Stimulated activated CD8-positive, alpha-beta memory T cell treated with anti-CD3 and anti-CD28 coated beads, Interleukin-15, amount 100 ng/mL, for 1 hour (primary cell): ENCODE measurements at places on chromosomes 3 and 15.
A peak's percentile ranks its signal among the peaks of the same experiment; 100 is the strongest.

DNA sequence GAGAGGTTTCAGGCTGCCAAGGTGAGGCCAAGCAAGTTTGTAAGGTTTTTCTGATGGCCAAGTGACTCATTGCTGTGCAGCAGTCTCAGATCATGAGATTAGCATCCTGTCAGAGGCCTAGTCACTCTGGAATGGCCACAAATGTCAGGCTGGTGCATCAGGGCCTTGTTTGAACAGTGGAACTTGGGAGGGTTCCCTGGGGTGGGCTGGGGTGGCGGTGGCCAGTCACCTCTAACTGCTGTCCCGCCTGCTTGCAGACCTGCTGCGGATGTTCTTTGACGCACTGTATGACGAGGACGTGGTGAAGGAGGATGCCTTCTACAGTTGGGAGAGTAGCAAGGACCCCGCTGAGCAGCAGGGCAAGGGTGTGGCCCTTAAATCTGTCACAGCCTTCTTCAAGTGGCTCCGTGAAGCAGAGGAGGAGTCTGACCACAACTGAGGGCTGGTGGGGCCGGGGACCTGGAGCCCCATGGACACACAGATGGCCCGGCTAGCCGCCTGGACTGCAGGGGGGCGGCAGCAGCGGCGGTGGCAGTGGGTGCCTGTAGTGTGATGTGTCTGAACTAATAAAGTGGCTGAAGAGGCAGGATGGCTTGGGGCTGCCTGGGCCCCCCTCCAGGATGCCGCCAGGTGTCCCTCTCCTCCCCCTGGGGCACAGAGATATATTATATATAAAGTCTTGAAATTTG is 2.8 kb upstream of the FAM131A start:
- DNase-seq, result no peak

DNA sequence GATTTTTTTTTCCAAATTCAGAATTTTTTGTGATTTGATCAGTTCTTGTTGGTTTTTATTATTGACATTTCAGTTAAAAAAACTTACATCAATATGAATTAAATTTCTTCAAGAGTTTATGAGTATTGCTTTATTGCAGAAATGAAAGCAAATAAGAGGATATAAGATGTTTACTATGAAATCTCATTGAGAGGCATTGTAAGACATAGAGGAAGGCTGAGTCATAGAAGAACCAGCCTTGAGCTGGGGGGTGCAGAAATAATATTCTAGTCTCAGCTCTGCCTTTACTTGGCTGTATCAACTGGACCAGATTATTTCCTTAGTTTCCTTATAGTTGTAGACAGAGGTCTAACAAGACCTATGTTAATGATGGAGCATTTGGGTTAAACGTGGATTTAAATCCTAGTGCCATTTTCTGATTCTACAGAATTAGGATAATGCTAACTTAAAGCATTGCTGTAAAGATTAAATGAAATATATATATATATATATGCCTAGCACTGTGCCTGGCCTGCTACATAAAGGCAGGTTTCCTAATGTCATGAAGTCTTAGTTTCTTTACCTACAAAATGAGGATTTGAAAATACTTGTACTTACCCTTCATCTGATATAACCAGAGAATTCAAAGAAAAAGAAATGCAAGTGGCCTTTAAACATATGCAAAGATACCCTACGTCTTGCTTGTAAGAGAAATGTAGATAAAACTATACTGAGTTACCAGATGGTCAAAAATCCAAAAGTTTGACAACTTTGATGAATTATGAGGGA is 7.3 kb downstream of the FAM98B start:
- DNase-seq, result no peak

DNA sequence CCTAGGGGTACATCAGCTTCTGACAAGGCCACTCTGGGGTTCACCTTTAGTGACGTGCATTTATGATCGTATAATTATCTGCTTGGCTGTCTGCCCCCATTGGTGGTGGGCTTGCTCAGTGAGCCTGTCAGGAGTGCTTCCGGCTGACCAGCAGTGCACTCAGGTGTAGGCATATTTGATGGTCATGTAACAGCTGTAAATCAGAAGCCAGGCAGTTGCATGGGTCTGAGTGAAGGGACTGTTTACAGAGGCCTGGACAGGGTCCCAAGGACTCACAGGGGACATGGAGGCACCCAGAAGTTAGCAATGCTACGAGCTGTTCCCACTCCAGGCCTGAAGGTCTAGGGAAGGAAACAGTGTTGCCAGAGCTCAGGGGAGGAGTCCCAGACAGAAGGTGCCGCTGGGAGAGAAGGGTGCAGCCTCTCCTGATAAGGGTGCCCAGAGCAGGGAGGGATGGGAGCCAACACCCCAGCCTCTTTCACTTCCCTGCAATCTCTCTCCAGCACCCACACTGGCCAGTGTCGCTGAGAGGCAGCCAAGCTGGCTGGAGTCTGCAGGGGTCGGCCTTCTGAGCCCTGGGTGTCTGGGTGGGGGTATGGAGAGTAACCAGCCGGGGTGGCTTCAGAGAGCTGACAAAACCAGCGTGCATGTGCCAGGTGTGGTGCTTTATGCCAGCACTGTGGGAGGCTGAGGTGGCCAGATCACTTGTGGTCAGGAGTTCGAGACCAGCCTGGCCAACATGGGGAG is 61.3 kb upstream of the PRR23E start:
- no peak for DNase-seq

DNA sequence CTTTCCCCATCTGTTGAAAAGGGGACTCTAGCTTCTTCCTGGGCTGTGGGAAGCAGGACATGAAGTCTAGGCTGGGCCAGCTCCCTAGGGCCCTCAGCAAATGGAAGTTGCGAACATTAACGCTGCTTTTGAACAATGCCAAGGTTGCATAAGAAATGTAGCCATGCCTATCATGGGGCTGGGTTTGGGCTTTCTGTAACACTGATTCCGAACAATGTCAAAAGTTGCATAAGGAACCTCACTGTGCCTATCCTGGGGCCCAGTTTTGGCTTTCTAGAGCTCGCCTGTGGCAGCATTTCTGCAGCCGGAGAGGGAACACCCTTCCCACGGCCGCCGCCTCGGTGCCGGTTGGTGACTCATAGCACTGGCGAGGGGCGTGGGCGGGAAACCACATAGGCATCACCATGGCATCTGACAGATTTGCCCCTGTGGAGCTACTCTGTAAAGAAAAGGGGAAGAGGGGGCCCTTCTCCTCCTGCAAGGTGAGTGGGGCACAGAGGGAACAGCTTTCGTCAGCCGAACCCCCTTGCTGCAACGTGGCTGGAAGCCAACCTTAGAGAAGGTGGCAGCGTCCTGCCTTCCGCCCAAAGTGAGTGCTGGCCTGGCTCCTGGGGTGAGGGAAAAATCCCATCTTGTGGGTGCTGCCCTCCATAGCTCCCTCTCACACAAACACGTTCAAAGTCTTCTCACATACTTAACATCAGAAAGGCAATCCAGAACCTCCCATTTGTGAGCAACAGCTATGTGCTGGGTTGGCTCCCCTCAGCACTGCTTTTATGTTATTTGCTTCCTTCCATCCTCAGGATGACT is 46.6 kb upstream of the ATP2B2 start:
- DNase-seq, result peak; percentile 67

- no peak for DNase-seq
Observed at GRCh38 chr3:191051037-191051436, 148.0 kb upstream of the OSTN start.

- no peak for DNase-seq
Observed at GRCh38 chr3:65569845-65570405, 468.8 kb downstream of the MAGI1 start.

GRCh38 chr3:129286081-129286480 is 7.4 kb downstream of the HMCES start:
- DNase-seq, result no peak

GRCh38 chr15:73352082-73352481 is 16.7 kb downstream of the HCN4 start:
- no peak for DNase-seq

- DNase-seq, result no peak
Observed at GRCh38 chr15:99956820-99957641, 223.8 kb upstream of the LYSMD4 start.

GRCh38 chr3:37766797-37767776 is 94.6 kb upstream of the CTDSPL start:
- no peak for DNase-seq

DNA sequence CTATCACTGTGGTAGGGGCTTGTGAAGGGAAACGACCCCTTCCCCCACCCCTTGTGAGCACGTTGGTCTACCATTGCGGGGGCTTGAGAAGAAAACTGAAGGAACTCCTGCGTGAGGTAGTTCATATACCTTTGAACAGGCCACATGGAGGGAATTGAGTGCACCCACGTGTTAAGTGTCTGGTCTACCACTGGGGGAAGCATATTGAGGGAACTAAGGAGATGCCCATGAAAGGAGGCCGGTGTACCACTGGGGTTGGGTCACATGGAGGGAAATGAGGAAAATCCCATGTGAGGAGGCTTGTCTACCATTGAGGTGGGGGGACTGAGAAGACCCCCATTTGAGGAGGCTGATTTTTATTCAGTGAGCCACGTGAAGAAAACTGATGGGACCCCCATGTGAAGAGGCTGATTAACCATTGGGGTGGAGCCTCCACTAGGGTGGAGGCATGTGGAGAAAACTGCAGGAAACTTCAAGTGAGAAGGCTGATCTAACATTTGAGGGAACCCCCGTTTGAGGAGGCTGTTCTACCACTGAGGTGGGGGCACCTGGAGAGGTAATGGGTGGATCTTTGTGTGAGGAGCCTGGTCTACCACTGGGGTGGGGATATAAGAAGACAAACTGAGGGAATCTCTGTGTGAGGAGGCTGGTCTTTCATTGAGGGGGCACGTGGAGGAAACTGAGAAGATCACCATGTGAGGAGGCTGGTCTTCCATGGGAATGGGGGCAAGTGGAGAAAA is 163.2 kb downstream of the FBLN2 start:
- DNase-seq, result no peak

DNA sequence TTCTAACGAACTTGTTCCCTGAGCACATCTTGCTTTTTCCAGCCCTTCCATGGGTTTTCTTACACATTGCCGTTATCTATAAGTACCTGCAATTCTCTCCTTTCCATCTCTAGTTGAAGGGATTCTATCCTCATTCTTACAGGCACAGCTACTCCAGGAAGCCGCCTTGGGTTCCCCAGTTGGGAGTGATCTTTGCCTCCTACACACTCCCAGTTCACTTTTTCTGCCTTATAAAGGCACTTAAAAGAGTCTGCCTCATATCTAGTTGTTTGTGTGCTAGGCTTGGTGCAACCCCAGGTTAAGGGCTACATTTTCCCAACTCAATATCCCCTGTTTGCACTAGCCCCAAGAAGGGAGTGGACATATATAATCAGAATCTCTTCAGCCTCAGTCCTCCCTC is 44.0 kb upstream of the IREB2 start:
- no peak for DNase-seq

- DNase-seq, result no peak
Observed at GRCh38 chr3:179591313-179591712, 13.1 kb downstream of the MRPL47 start.

- no peak for DNase-seq
Observed at GRCh38 chr3:43709022-43709421, 18.3 kb downstream of the ABHD5 start.

DNA sequence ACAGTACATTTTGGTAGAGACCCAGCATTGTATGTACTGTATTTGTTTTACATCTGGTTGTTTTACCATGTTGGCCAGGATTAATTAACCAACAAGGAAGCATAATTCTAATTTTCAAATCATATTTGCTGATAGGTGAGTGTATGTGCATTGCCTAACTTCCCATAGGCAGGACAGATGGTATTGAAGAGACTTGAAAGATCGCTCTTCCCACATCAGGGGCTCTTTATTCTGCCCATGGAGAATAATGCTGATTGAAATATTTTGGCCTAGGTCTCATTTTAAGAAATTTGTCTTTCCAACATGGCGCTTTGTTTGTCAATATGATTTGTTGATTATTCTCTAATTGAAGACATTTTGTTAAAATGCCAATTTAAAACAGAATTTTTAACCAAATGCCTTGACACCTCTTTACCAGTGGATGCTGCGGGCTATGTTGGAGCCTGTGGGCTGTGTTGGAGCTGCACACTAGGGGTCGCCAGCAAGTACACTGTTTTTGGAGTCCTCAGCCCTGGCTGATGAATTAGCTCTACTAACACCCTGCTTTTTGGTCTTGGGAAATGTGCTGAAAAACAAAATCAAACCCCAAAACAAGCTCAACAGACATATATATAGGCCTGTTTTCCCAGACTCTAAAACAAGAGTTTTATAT is 5.3 kb downstream of the P2RY12 start:
- no peak for DNase-seq

GRCh38 chr3:49454898-49455681 is 15.0 kb upstream of the DAG1 start:
- DNase-seq, result no peak

DNA sequence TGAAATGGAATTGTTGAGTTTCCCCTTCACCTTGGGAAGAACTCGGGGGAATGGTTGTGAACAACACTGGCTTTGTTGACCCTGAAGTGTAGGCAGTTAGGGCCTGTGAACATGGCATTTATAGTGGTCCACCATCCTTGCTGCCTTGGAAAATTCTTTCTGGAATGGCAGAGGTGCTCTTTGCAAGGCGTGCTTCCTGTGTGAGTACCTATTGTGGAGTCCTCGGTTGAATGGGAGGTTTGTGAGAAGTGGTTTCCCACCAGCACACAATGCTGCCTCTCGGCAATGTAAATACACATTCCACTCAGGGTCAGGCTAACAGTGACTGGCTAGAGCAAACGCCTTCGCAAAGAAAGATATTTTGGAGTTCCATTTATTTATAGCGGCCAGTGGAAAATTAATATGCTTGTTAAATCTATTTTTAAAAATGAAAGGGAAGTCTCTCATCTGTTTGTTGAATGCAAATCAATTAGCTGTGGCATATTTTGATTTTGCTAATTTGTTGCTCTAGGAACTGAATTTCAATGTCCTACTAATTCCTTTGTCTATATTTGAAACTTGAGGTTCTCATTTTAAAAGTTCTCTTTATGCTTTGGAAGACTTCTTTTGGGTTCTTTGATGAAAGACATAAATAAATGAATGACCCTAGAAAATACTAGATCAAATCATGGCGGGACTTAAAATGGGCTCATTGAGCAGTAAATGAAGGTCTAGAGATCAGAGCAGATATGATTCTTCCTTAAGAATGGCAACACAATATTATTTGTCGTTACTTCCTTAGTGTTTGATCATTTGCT is 59.5 kb downstream of the FNDC3B start:
- no peak for DNase-seq

DNA sequence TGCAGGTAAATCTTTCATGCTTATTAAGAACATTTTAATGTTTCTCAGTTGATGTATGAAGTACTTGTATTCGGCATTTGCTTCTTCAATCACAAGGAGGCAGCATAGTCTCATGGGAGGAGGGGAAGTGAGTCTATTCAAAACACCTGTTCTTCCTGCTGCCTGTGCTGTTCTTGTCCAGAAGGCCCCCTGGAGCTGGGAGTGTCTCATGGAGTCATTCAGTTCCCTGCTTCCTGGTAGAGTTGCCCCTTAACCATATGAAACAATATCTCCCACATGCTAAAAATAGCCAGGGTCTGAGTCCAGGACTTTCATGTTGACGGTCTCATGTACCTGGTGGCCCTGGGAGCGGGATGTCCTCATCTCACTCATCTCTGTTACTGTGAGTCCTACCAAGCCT is 15.5 kb upstream of the PPP1R2 start:
- no peak for DNase-seq

DNA sequence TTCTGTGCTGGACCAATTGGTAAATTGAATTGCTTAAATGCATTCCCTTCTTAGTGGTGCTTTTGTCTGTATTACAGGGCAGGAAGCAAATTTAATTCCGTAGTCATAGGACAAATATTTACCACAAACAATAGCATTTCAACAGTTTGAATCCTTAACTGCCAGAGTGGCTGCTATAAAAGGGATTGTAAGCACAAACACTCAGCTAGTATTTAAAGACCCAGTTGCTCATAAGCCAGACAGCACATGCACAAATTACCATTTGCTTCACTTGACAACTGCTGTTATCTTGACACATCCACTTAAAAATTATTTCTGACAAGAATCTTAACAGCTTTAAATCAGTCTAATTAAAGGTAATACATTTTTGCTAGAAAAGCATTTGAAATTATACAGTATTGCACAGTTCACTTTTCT is 490.2 kb upstream of the ADAMTS9 start:
- DNase-seq, result no peak
